Activated CD8-positive, alpha-beta memory T cell treated with anti-CD3 and anti-CD28 coated beads, Interleukin-2, amount 10 ng/mL, durations not matched to agents 7 days and 5 days (primary cell): ENCODE measurements at places on chromosomes 6 and 20. TPM values are rescaled to one million over a fixed set of nuclear protein-coding genes. Genes with fewer than 3 reads are reported as not detected.

LCA5 gene
- total RNA-seq: 0.16 TPM

MTCH1 gene
- 167 TPM for total RNA-seq

DNA sequence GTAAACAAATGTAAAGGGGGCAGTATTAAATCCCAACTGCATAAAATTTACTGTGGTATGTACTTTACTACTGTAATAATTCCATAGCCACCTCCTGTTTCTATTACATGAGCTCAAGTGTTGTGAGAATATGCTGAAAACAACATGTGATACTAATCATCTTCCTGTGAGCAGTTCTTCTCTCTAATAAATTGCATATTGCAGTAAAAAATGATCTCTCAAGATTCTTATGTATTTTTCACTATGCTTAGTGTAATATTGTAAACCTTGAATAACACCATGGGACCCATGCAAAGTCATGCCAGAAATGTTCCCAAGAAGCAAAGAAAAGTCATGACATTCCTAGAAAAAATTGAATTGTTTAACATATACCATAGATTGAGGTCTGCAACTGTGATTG is 133.0 kb upstream of the ATXN1 start:
- no peak for DNase-seq
- peaks cover 20% of the 10 kb centered on the region for H3K27me3 ChIP-seq
- no peak overlapping the region for H3K27ac ChIP-seq

DNA sequence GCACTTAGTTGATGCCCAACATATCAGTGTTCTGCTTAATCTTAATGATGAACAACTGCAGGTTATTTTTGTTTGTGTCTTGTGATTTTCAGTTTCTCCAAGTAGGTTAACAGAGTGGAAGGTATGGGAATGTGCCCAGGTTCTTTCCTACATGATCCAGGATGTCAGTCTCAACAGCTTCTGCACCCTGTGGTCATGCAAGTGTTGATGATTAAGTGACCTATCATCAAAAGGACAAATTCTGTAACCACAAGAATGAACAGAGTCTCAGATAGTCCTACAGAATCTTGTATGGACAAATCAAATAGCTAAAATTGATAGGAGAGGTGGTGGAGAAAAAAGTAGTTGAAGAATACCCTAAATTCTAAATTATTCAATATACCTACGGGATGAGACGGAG is 26.1 kb downstream of the MAN1A1 start:
- DNase-seq: no peak
- peaks cover 56% of the 10 kb centered on the region for H3K4me1 ChIP-seq
- H3K27ac ChIP-seq: peak overlapping the region; percentile 79
- H3K27me3 ChIP-seq: no peaks in the 10 kb centered on the region

DNA sequence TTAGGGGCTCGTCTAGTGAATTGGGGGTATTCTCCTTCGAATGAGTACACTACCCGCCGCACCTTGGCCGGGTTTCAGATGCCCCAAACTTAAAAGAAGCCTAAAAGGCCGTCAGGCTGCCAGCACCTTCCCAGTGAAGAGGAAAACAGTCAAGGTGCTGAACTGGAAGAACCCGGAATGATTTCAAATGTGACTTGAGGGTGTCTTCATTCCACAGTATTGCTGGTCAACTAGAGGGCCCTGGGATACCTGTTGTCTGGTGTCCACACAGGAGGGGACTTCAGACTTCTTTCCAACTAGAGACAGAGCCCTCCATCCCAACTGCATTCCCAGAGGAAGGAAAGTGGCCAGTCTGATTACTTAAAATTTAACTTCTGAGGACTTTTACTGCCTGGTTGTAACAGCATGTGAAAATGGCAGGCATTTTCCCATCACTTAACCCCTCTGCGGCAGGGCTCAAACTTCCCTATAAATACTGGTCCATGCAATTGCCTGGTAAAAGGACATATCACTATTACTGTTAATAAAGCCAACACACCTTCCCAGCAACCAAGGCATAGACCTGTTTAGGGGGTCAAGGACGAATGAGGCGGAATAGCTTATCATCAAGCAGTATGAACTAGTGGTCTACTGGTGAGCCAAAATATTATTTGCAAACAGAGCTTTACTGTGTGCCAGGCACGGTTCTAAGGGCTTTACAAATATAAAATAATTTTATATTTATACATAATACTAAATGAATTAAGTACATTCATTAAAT is 651 bp upstream of the SAMHD1 start:
- H3K36me3 ChIP-seq: peaks cover 21% of the 10 kb centered on the region
- no peak for DNase-seq
- H3K4me1 ChIP-seq: peaks cover 35% of the 10 kb centered on the region
- H3K27me3 ChIP-seq: no peaks in the 10 kb centered on the region
- H3K27ac ChIP-seq: peak overlapping the region; percentile 95
- peak overlapping the region; percentile 92 for H3K4me3 ChIP-seq

GRCh38 chr20:9966966-9967365 is 67.8 kb upstream of the ANKEF1 start:
- H3K36me3 ChIP-seq: no peaks in the 10 kb centered on the region
- H3K27me3 ChIP-seq: peaks cover 12% of the 10 kb centered on the region
- H3K4me1 ChIP-seq: no peaks in the 10 kb centered on the region
- H3K27ac ChIP-seq: no peak overlapping the region
- no peak for DNase-seq
- H3K4me3 ChIP-seq: no peak overlapping the region

DNA sequence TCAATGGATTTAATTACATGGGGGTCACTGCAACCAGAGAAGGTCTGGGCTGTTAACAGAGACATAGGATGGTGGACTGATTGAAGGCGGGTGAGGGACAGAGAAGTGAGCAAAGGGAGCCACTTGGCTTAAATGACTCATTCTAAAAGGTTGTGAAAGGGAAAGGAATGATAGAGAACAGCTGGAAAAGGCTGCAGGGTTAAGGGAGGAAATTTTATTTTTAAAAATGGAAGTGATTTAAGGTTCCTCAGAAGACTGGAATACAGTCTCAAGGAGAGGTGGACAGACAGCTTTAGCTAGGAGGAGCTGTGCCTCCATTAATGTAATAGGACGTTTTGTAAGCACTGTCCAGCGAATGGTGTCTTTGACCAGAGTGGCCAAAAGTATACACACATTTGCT is 46.7 kb downstream of the RGS17 start:
- DNase-seq: no peak
- H3K27ac ChIP-seq: no peak overlapping the region
- H3K4me3 ChIP-seq: no peak overlapping the region
- H3K27me3 ChIP-seq: no peaks in the 10 kb centered on the region
